ENCODE measurements at places on chromosomes 3 and 15.

DNA sequence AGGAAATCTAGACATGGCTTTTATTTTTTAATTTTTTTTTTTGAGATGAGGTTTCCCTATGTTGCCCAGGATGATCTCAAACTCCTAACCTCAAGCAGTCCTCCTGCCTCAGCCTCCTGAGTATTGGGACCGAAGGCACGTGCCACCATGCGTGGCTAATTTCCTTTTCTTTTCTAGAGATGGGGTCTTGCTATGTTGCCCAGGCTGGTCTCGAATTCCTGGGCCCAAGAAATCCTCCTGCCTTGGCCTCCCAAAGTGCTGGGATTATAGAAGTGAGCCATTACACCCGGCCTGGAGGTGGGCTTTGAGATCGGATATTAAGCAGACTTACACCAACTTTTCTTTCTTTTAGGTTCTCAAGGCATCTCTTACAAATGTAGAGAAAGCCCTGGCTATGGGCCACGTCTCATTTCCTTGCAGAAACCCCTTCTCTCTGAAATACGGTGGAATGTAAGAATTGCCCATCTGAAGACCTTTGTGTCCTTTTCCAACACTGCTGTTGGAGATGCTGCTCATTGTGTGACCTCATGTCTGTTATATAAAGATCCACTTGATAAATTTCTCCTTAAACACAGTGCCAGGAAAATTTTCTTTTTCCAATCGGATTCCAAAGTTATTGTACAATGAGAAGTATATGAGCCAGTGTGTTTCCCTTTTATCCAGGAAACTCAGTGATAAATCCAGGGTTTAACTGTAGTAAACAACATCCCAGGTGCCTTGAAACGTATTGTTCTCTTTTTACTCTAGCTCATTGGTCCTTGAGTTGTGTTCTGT is 36.8 kb upstream of the CFAP161 start:
- no peak for DNase-seq

DNA sequence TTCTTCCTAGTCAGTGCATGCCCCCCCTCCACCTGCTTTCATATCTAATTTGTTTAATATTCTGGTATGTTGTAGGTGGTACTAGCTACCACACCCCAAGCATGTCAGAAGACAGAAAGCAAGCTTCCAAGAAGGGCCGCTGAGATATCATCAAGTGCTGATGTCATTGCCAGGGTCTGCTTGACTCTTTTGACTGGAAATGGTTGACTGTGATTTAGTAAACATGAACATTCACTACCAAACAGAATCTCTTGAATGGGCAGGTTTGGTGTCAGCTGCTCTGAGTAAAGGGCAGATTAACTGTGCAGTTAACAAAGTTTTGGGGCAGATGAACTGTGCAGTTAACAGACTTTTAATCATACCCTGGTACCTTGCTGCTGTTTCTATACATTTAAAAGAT is 244.2 kb upstream of the SATB1 start:
- DNase-seq: no peak

GRCh38 chr15:70512772-70513362 is 250.5 kb downstream of the UACA start:
- DNase-seq: no peak

DNA sequence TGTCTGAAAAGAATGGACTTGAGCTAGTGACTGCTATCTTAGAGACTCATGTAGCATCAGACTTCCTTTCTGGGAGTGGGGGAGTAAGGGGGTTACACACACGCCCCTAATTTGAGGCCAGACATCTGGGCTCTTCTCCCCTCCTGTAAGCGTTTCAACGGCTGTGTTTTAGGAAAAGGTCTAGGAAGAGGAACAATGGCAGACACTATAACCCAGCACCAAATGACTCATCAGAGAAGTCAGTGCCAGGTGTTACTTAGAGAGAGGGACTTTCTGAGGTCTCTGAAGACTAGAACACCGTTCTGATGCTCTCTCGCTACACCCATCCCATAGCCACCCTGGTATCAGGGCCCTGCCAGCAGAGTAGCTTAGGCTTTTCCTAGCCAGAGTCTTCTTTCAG is 65.5 kb downstream of the SSUH2 start:
- no peak for DNase-seq

GRCh38 chr3:48118322-48118721 is 69.9 kb downstream of the CDC25A start:
- no peak for DNase-seq

DNA sequence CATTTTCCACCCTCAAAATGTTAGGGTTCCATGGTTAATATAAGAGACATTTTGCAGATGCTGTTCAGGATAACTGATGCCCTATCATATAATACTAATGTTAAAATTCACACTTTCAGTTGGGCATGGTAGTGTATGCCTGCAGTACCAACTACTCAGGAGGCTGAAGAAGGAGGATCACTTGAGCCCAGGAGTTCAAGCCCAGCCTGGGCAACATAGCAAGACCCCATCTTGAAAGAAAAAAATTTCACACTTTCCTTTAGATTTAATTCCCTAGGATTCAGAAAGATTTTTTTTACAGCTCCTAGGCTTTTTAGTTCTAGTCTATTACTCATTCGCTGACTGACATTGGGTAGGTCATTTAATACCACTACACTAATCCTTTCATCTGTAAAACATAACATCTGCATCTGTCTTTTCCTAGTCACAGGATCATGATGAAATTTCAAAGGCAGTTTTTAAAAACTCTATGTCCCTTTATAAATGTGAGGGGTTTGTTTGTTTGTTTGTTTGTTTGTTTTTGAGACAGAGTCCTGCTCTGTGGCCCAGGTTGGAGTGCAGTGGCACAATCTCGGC is 103.7 kb downstream of the MYO5A start:
- no peak for DNase-seq

- no peak for DNase-seq
These were observed 16.2 kb downstream of the CLRN1 start for GRCh38 chr3:150956376-150956775.

- no peak for DNase-seq
These were observed 75.7 kb upstream of the UBE3A start for GRCh38 chr15:25514522-25514921.

DNA sequence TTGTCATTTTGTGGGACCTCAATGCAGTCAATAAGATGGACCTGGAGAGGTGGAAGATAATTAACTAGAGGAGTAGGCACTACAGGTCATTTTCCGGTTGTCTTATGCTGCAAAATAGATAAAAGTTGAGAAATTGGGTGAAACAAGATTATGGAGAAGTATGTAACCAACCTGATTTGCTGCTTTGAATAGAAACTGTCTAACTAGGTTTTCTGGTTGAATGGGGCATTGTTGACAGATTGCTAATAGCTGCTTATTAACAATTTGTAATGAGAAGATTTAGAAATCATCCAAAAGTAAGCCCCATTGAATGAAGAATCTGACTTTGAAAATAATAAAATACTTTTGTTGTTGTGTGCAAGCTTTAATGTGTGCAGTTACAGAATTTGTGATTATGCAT is 26.2 kb downstream of the PIAS1 start:
- no peak for DNase-seq

GRCh38 chr15:81108427-81108826 is 25.6 kb upstream of the CFAP161 start:
- DNase-seq: no peak

DNA sequence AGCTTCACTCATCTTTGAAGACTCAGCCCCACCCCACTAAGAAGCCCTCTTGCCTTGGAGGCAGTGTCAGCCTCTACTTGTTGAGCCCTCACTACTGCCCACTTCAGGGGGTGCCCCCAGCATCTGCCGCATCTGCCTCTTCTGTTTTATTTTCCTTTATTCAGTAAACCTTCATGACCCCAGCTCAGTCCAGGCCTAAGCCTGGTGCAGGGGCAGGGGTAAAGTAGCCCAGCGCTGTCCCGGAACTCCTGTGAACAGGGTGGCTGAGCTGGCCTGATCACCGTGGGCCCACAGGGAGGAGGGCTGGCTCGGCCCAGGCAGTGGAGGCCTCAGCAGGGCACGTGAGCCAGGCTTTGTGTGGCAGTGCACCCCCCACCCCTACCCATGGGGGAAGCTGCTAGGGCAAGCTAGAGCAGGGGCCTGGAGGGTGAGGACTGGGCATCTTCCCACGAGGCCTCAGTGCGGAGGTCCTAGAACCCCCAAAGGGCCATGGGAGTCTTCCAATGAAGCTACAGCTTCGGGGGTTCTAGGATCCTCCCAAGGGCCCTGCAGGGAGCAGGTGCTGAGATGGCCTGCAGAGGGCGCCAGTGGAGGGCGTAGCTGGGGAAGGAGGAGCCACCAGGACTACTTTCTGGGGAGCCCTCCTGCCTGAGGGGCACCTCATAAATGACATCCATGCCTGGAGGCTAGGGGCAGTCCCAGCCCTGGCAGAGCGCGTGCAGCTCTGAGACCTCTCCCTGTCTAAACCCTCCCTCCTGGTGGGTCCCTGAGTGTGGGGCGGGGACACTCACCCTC is 36.0 kb downstream of the TSPAN3 start:
- no peak for DNase-seq

DNA sequence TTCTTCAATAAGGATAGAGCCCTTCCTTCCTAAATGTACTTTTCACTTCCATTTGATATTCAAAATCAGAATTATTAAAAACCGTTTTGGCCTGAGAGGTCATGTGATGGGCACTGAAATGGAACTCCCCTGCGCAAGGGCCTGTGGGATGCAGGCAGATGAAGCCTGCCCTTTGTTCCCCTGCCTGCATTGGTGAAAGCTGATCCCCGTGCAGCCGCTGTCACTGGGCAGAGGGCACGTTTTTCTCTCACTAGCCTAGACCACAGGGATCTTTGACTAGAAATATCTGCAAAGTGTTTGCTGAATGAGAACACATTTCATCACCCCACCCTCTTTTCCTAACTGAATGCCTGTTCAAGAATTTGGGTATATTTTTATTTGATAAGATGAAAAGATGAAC is 74.9 kb downstream of the TIPARP start:
- no peak for DNase-seq

GRCh38 chr15:22956257-22956977 is 23.8 kb downstream of the CYFIP1 start:
- DNase-seq: no peak

DNA sequence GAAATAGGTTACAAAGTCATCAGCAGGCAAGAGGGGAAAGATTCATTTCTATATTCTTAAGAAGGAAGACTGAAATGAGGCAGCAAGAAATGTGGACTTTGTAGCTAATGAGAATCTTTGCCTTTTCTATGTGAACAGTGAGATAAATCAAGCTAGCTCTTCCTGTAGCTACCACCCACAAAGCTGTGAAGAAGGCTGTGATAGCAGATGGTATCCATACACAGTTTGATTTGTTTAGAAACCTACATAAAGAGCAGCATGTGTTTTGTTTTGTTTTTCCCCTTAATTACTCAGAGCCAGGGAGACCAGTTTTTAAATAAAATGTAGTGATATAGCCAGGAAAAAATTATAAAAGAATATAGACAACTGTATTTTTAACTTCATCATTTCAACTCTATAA is 45.5 kb downstream of the TEX9 start:
- DNase-seq: no peak

DNA sequence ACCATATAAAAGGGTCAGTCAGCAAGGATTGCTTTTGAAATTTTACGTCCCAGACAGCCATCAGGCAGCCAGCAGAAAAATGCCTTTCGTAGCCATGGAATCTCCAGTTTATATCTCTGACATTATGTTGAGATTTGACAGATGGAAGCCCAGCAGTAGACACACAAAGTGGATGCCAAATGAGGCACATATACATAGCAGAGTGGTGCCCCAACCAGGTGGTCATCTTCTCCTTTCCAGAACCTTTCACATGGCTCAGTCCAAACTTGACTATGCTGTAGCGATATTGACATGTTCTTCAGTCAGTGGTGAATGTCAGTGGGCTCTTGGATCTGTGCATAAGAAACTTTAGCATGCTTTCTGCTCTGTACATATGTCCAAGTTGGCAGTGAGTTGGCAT is 123.3 kb upstream of the GBE1 start:
- DNase-seq: no peak

DNA sequence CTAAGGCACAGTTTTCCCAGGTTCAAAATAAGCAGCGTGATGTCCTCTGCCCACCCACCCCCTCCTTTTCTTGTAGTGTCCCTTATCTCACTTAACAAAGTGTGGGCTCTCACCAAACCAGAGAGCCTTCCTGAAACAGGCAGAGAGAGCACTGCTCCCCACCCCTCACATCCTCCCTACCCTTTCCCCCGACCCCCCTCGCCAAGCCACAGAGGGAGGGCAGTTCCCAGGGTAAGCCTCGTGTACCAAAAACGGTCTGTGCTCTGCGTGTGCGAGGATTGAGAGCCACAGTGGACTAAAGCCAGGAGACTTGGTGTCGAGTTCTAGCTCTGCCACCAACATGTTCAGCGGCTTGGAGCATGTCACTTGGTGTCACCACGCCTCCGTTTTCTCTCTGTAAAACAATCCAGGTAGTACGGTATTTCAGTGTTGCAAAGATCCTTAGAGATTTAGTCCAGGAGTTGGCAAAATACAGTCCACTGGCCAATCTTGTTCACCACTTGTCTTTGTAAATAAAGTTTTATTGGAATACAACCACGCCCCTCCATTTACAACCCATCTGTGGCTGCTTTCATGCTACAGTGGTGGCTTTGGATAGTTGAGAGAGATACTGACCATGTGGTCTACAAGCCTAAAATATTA is 249.9 kb downstream of the OPA1 start:
- no peak for DNase-seq

DNA sequence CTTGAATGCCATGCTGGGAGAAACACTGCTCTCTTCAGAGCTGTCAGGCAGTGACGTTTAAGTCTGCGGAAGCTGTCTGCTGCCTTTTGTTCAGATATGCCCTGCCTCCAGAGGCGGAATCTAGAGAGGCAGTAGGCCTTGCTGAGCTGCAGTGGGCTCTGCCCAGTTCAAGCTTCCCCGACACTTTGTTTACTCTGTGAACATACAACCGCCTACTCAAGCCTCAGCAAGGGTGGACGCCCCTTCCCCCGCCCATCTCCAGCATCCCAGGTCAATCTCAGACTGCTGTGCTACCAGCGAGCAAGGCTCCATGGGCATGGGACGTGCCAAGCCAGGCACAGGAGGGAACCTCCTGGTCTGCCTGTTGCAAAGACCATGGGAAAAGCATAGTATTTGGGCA is 99.7 kb downstream of the TAFA4 start:
- DNase-seq: no peak

- DNase-seq: no peak
These were observed 119.2 kb downstream of the CORO2B start for GRCh38 chr15:68697711-68698690.

DNA sequence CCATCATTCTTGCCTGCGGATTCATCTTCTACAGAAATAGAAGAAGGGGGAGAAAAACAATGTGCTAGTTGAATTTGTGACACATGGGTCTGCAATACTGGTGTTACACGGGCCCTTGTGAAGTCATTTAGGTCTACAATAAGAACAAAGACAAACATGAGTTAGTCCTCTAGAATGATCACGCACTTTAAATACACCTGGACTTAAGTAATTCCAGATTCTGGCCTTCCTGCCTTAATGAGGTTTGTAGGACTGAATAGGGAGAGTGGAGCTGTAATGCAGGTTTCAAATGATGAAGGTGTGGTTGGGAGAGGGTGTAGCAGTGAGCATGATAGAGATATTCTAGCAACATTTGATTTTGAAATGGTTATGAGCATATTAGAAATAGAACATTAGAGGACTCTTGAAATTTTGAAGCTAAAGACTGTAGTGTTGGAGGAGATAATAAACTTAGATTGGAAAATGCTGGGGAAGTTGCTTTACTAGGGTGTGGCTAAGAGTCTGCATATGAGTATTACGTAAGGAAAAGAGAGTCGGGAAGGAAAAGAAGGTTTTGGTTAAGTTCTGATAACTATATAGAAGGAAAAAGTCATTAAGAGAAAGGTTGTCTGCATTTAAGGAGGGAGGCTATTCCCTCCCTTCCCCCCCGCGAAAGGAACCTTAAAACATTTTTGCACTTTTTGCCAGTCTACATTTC is 606 bp downstream of the EIF2A start:
- DNase-seq: no peak

- DNase-seq: no peak
These were observed 140.1 kb upstream of the LINGO1 start for GRCh38 chr15:77772641-77773402.

All from SIG-M5 (cell line).